ENCODE measurements at places on chromosomes 2 and 18.

DNA sequence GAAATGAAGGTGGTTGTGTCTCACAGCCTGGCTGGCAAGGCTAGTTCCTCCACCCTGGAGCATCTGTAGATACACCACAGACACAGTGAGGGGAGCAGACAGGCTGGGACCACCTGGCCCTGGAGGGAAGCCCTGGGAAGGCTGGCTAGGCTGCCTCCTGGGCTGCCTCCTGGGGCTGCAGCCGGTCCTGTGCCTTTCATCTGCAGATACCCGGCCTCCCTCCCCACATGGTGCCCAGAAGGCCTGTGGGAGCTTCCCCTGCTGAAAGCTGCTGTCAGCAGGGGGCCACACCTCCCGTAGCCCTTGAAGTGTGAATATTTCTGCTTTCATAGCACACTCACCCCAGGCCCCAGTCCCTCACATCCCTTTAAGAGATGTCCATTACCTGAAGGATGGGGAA is 37.6 kb downstream of the SDC1 start:
- H3K4me3 ChIP-seq = no peak overlapping the region
- H3K27me3 ChIP-seq = no peaks in the 10 kb centered on the region
- H3K4me1 ChIP-seq = peaks cover 3% of the 10 kb centered on the region
- no peak overlapping the region for H3K27ac ChIP-seq
- no peak for DNase-seq
- H3K36me3 ChIP-seq = no peaks in the 10 kb centered on the region

GRCh38 chr2:38153476-38154135 is 77.7 kb upstream of the CYP1B1 start:
- no peaks in the 10 kb centered on the region for H3K36me3 ChIP-seq
- H3K27ac ChIP-seq = no peak overlapping the region
- H3K4me3 ChIP-seq = no peak overlapping the region
- no peaks in the 10 kb centered on the region for H3K27me3 ChIP-seq
- DNase-seq = no peak

DNA sequence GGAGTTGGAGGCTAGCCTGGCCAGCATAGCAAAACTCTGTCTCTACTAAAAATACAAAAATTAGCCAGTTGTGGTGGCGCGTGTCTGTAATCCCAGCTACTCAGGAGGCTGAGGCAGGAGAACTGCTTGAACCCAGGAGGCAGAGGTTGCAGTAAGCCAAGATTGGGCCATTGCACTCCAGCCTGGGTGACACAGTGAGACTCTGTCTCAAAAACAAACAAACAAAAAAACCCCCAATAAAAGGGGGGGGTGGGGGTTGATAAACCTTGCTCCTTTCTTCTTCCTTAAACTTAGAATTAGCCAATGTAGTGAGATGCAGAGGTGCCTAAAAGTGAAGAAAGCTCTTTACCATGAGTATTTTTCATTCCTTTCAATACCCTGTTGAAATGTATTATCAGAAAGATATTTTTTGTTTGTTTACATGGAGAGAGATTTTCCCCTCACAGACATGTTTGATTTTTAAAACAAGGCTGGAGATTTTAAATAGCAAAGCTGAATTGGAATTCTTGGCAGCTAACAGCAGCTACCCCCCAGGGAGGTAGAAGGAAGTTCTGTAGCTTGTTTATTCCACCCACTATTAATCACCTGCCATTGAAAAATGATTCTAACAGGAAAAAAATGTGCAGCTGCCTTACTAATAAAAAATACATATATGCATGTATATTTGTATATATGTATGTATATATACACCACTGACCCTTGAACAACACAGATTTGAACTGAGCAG is 48.6 kb downstream of the GYPC start:
- H3K36me3 ChIP-seq = no peaks in the 10 kb centered on the region
- H3K27ac ChIP-seq = no peak overlapping the region
- H3K4me1 ChIP-seq = peaks cover 3% of the 10 kb centered on the region
- H3K27me3 ChIP-seq = no peaks in the 10 kb centered on the region
- DNase-seq = peak; percentile 37

DNA sequence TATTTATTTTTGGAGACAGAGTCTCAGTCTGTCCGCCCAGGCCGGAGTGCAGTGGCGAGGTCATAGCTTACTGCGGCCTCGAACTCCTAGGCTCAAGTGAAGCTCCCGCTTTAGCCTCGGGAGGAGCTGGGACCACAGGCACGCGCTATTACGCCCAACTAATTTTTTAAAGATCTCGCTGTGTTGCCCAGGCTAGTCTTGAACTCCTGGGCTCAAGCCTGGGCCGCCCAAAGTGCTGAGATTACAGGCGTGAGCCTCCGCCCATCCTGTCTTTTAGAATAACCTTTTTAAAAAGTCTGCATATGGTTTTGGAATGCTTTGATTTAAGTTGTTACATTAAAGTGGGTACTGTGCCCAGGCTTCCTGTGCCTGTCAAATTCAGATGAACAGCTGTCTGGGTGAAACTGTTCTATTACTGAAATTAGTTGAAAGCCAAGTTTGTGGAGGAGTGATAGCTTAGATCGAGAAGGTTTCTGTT is 944 bp downstream of the RAB3GAP1 start:
- peak overlapping the region; percentile 98 for H3K27ac ChIP-seq
- no peak for DNase-seq
- H3K36me3 ChIP-seq = no peaks in the 10 kb centered on the region
- peak overlapping the region; percentile 96 for H3K4me3 ChIP-seq
- H3K4me1 ChIP-seq = peaks cover 3% of the 10 kb centered on the region

GRCh38 chr2:197871780-197872456 is 67.5 kb downstream of the PLCL1 start:
- no peaks in the 10 kb centered on the region for H3K27me3 ChIP-seq
- H3K4me3 ChIP-seq = no peak overlapping the region
- no peak for DNase-seq
- no peaks in the 10 kb centered on the region for H3K36me3 ChIP-seq

DNA sequence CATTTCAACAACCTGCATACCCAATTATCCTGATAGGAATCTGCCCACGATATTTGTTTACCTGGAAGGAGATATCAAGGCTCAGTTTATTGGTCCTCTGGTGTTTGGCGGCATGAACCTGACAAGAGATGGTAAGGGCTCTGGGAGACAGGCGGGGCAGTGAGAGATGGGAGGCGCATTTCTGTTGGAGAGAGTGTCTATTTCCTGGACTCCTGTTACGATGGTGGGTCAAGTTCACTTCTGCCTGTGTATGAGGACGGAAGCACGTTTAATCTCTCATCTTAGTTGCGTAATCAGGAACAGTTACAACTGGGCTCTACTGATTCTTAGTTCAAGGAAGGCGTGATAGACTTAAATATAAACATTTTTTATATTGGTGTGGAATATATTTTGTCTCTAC is 8.9 kb downstream of the PDCL3 start:
- no peak for DNase-seq
- no peak overlapping the region for H3K27ac ChIP-seq
- no peak overlapping the region for H3K4me3 ChIP-seq
- no peaks in the 10 kb centered on the region for H3K27me3 ChIP-seq
- H3K36me3 ChIP-seq = no peaks in the 10 kb centered on the region
- H3K4me1 ChIP-seq = no peaks in the 10 kb centered on the region

GRCh38 chr2:197908990-197909776 is 104.8 kb downstream of the PLCL1 start:
- no peaks in the 10 kb centered on the region for H3K27me3 ChIP-seq
- H3K4me1 ChIP-seq = peaks cover 3% of the 10 kb centered on the region
- no peaks in the 10 kb centered on the region for H3K36me3 ChIP-seq
- no peak overlapping the region for H3K4me3 ChIP-seq
- H3K27ac ChIP-seq = peak overlapping the region; percentile 18

DNA sequence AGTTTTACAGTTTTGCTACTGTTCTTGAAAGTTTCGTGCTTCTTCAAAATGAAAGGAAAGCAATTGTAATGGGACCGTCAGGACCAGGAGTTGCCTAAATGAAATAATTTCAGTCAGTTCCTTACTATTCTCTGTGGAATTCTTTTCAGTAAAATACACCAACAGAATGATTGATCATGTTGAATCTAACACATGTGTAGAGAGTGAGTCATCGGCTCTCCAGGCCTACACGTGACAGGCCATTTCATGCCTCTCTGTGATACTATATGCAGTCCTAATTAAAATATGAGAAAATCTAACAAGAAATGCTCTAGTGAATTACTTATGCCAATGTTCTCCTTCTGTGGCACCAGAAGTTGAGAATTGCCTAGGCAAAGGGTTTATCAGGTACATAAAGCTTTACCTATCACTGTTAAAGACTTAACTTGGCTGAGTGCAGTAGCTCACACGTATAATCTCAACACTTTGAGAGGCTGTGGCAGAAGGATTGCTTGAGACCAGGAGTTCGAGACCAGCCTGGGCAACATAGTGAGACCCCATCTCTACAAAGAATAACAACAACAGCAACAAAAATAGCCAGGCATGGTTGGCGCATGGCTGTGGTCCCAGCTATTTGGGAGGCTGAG is 199.4 kb downstream of the LRRTM1 start:
- peak; percentile 72 for DNase-seq
- H3K36me3 ChIP-seq = no peaks in the 10 kb centered on the region
- H3K4me3 ChIP-seq = peak overlapping the region; percentile 23
- H3K4me1 ChIP-seq = peaks cover 2% of the 10 kb centered on the region

DNA sequence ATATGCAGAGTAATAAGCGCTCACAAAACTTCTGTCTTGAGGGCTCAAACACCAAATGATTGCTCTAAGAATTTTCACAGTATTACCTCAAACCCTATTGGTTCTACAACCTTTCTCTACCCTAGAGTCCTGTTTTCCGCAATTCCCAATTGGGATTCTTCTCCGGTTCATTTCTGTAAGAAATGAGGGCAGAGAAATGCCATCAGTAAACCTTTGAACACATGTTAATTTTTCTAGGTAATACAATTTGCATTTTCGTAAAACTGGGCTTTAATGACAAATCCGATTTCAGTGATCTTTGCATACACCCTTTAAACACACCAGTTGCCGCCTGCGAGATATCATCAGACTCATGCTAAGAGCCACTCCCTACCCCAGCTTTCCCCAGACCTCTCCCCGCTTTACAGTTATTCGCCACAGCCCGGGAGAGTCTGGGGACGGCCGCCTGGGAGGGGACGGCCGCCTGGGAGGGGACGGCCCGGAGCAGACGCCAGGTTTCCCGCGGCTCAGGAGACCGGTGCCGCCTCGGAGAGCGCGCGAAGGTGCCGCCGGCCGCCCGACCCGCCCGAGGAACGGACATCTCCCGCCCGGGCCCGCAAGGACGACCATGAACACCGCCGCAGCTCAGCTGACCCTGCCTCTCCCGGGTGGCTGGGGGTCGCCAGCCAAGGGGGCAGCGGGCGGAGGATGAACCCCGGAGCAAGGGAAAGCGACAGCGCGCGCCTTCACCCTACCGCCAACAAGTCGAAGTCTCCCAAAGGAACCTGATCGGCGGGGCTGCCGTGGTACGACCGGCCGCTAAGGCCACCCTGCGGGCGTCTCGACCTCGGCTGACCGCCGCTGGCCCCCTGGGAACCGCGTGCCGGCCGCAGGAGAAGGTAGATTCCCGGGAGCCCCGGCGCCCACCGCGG is 463 bp downstream of the SMC6 start:
- peak; percentile 52 for DNase-seq
- H3K27ac ChIP-seq = peak overlapping the region; percentile 92
- peak overlapping the region; percentile 90 for H3K4me3 ChIP-seq
- peaks cover 6% of the 10 kb centered on the region for H3K4me1 ChIP-seq
- no peaks in the 10 kb centered on the region for H3K27me3 ChIP-seq
- H3K36me3 ChIP-seq = peaks cover 3% of the 10 kb centered on the region

DNA sequence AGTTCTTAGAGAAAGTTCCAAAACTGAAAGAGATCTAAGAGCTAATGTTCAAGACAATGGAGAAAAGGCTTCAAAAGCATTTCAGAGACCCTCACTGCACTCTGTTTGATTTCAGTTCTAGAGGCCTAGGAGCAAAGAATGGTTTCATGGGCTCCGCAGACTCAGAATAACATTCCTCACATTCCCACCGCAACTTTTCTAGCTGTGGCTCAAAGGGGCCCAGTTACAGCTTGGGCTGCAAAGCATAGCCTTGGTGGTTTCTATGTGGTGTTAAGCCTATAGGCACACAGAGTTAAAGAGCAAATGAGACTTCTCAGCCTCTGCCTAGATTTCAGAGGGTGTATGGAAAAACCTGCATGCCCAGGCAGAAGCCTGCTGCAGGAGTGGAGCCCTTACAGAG is 73.0 kb downstream of the FSIP2 start:
- no peaks in the 10 kb centered on the region for H3K27me3 ChIP-seq
- H3K4me1 ChIP-seq = no peaks in the 10 kb centered on the region
- H3K27ac ChIP-seq = no peak overlapping the region
- H3K36me3 ChIP-seq = no peaks in the 10 kb centered on the region
- H3K4me3 ChIP-seq = no peak overlapping the region
- no peak for DNase-seq

DNA sequence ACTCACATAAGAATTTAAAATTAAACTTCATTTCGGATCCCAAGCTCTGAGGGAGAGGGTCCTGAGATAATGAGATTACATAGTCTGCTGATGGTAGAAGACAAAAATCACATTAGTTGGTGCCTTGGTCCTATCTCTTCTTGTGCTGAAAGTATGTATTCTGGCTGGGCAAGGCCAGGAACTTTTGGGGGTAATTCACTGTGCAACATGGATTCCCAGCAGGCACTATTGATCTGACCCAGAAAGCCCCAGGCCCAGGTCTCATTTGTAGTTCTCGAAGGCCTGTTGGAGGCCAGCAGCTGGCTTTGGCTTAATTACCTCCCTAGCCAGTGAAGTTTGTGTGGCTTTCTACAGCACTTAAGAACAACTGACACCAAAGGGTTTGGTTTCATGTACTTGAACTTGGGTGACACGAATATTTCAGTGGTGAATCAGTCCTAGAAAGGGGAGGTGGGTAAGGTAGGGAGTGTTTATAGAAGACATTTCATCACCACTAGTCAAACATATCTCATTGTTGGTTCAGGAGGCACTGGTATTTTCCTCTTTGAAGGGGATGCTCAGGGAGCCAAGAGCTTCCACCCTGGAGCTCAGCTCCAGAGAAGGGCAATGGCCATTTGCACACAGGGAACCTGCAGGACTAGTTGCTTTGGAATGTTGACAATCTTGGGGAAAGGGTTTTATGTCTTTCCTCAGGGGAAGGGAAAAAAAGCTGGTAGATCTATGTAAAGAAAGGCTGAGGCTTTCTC is 217.8 kb downstream of the OSR1 start:
- no peaks in the 10 kb centered on the region for H3K27me3 ChIP-seq
- no peak overlapping the region for H3K27ac ChIP-seq
- H3K4me3 ChIP-seq = no peak overlapping the region
- peak; percentile 98 for DNase-seq
- peaks cover 14% of the 10 kb centered on the region for H3K4me1 ChIP-seq

- no peak overlapping the region for H3K4me3 ChIP-seq
- no peaks in the 10 kb centered on the region for H3K4me1 ChIP-seq
- no peaks in the 10 kb centered on the region for H3K27me3 ChIP-seq
- H3K27ac ChIP-seq = no peak overlapping the region
- no peak for DNase-seq
- H3K36me3 ChIP-seq = no peaks in the 10 kb centered on the region
Observed at GRCh38 chr2:84102274-84102673, 356.8 kb downstream of the SUCLG1 start.

DNA sequence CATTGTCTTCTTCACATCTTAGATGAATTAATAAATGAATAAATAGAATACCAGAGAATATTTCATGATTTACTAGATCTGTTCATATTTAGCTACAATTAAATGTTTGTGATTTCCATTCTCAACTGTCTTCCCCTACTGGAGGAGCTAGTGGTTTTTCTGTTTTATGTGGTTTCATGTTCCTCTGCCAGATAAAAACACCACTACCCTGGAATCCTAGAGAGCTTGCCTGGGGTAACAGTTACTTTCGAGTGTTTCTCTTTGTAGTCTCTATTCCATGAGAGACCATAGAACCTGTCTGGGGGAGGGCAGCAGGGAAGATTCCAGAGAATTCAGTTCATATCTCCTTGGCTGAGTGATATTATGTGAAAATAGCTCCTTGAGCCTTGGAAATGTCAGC is 349.2 kb downstream of the INSIG2 start:
- no peaks in the 10 kb centered on the region for H3K36me3 ChIP-seq
- no peak overlapping the region for H3K27ac ChIP-seq
- H3K27me3 ChIP-seq = no peaks in the 10 kb centered on the region
- H3K4me1 ChIP-seq = no peaks in the 10 kb centered on the region
- no peak overlapping the region for H3K4me3 ChIP-seq
